B cell (primary cell): ENCODE measurements at places on chromosomes 16 and 17.

DNA sequence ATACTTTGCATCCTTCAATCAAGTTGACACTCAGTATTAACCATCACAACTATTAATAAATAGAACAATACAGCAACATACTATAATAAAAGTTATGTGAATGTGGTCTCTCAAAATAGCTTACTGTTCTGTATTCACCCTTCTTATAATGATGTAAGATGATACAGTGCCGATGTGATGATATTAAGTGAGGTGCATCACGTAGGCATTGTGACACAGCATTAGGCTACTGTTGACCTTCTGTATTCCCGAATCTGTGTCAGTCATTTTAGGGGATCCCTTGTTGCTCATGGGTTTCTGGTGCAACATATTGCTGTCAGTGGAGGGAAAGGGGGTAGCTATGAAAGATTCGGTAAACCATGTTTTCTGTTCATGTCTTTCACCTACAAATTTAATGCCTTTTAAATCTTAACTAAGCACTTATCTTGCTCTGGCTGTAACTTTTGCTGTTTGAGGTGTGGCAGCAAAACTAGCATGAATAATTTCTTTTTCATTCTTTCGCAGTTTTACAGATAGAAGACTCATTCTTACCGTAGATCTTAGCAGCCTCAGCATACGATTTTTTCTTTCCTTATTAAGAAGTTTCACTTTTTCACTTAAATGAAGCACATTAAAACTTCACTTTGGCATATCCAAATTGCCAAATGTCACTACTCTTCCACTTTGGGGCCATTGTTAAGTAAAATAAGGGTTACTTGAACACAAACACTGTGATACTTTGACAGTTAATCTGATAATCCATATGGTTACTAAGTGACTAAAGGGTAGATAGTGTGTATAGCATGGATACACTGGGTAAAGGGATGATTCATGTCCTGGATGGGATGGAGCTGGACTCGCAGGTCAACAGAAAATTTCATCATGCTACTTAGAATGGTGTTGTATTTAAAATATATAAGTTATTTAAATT, 29.6 kb downstream of the NFAT5 start:
- no peak for DNase-seq

- no peak for DNase-seq
These were observed 651.8 kb upstream of the GOT2 start for GRCh38 chr16:59385959-59386358.

GRCh38 chr16:74186561-74186971, 110.0 kb upstream of the PSMD7 start:
- DNase-seq, result no peak

DNA sequence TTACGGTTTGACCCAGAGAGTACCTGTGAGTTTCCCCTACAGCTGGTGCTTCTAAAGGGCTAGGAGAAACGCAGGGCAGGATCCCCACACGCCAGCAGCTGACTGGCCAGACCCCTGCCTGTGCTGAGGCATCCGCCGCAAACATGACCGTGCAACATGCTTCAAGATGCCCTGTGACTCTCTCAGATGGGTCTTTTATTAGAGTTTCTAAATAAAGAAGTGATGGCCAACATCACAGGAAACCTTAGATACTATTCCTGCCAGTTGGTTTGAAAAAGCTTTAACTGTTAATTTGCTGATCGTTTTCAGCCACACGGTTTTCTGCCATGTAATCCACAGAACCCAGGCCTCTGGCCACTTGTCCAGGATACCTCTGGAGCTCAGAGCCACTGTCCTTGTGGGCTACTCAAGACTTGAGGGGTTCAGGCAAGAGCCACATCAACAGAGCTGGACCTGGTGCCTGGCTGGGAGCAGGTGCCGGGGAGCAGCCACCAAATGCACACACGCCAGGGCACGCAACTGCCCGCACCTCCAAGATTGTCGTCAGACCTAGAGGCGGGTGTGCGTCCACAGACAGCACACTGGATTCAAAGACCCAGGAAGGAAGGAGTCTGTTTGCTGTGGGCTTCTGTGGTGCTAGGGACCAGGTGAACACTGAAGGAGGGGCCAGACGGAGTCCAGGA, 118.4 kb downstream of the ZNF778 start:
- no peak for DNase-seq

DNA sequence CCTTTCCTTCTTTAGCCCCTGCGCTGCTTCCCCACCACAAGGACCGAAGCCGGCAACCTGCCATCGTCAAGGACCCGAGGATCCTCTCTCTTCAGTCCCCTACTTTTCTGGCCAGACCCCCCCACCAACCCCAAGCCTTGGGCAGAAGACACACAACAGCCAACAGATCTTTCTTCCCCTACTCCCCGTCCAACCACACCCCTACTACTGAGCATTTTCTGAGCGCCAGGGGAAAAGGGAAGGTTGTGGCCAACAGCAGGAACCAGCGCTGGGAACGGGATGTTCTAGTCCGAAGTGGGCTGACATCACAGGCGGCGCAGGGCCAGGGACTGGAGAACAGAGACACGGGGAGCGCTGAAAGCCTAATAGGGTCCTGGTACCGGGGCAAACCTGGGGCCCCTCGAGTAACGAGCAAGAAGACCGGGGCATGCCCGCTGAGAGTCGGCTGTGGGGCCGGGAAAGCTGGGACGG, 528 bp downstream of the PER1 start:
- DNase-seq, result no peak

DNA sequence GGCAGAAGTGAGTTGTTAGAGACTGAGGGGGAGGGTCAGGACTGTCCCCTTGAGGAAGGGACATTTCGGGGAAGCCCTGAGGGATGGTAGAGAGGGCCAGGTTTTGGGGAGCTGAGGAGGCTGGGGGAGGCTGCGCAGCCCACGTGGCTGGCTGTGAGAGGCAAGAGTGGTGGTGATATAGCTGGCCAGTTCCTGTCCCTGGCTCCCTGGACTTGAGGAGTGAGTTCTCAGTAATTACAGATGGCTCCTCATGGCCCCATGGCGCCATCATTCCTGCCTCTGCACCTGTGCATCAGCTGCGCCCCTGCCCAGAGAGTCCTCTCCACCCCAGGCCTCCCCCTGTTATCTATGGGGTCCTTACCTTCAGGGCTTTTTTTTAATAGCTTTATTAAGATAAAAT, 30.3 kb downstream of the MPRIP start:
- no peak for DNase-seq

DNA sequence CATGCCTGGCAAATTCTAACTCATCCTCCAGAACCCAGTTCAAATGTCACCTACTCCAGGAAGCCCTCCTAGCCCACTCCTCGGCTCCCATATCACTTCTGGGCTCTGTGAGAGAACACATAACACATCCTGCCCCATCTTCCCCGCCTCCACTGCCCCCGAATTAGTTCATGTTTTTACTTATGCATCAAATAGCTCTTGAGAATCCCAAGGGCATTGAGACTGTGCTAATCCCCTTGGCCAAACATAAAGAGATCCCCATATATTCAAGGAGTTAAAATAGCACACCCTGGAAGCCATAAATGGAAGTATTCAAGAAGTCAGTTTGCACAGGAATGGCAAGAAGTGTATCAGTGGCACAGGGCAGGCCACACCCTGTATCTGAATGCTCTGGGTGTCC, 2.0 kb upstream of the CREBBP start:
- DNase-seq, result no peak

GRCh38 chr17:60080545-60080944, 1.8 kb upstream of the HEATR6 start:
- DNase-seq, result no peak

- DNase-seq, result no peak
These were observed 25.7 kb downstream of the AKAP1 start for GRCh38 chr17:57110579-57111325.

DNA sequence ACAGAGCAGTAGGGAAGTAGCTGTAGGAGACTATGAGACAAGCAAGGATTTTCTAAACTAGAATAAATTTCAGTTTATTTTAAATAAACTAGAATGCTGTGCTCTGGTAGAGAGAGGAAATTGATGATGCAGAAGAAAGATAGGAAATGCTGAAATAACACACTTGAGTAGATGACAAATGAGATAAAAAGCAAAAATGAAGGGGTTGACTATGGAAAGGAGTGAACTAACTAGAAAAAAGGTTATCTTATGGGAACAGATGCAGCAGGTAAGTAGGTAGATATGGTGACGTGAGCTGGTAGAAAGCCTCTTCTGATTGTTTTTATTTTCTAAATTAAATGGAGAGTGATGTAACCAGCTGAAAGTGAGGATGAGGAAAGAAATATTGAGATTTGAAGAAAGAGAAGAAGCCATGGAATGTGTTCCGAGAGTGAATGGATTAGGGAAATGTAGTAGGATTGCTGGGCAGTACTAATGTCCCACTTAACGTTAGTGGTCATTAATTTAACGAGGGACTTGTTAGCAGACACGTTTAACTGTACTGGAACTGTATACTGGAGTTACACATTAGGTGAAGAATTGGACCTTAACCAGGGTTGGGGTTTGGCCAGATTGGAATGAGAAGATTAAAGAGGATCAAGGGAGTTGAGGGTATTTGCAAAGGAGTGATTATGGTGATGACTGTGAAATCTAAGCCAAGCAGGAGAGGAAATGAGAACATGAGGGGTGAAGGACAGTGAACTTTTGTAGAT, 196.5 kb downstream of the TANC2 start:
- DNase-seq, result no peak

DNA sequence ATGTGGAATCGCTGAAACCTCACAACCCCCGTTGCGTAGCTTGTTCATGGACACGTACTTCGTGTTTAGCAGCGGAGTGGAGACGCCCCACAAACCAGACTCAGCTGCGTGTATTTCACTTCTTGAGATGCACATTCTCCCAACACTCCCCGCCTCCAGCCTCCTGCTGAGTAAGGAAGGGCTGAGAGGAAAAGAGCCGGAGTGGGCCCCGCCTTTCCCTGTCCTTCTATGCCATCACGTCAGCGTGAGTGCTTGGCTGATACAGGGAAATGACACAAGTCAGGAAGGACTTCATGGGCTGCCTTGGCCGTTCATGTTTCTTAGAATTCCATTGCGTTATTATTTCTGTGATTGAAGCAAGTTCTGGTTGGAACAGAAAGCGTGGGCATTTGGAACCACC, 68.6 kb upstream of the CBX4 start:
- no peak for DNase-seq

- DNase-seq, result no peak
These were observed 239.7 kb upstream of the ERCC4 start for GRCh38 chr16:13680021-13680889.

GRCh38 chr17:68892193-68892592, 63.0 kb downstream of the ABCA8 start:
- no peak for DNase-seq

DNA sequence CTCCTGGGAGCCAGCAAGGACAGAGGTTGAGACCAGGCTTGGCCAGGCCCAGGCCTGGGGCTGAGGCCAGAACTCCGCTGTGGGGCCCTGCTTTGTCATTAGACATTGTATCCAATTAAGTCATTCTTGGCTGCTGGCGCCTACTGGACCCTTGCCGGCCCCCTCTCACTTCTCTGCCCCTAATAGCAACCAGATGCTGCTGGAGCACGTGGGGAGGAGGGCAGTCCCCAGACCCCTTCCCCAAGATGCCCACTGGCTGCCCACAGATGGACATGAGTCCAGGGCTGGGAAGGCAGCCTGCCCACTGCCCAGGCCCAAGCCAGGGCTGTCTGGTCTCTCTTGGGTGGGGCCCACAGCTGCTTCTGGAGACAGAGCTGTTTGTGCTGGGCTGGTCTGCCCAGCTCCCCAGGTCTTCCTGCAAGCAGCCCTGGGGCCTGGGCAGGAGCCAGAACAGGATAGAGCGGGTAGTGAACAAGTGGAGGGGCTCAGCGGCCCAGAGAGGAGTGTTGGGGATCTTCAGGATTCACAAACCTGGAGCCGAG, 7.8 kb downstream of the PLXDC1 start:
- no peak for DNase-seq

DNA sequence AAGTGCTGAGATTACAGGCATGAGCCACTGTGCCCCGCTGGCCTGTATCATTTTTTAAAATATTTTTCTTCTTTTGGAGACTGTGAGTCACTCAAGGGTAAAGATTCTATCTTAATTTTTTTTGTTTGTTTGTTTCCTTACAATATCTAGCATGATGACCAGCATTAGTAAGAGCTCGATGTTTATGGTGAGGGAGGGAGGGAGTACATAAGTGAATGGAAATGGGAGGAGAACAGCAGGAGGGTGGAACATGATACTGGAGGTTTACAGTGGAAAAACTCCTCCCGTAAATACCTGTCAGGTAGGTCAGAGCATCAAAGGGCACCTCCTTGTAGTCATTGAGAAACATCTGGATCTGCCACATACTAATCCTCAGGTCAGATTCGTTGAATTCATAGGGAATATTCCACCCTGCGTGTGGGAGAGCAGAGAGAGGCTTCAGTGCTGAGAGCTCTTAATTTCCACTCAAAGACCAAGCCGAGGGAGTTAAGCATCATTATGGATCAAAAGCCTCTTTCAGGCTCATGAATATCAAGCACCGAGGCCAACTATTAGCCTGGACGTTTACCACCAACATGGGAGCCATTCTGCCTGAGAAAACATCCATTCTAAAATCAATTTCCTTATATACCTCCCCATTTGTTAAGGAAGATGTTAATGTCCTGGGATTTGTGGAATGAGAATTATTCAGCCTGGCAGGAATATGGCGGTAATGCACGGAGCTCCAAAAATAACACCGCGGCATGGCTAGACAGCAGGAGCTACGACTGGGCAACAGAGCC, 51.8 kb downstream of the LYRM1 start:
- DNase-seq, result no peak

DNA sequence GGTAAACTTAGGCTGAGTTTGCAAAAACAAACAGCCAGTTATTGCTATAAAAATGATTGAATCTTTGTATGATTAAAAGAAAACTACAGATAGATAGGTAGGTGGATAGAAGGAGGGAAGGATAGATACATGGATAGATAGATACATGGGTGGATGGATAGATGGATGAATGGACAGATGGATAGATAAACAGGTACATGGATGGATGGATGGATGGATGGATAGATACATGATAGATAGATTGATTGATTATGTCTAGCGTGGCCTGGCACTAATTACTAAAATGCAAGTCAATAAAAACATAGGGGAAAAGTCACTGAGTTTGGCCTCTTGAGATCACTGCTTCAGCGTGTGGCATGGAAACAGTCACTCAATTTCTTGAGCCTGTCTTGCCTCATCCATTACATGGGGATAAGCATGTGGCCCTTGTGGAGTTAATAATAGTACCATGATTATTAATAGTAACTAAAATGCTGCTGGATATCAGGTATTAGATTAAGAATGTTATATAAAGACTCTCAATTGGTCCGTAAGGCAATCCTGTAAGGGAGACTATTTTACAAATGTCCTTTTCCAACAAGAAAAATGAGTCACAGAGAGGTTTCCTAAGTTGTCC, 184.9 kb downstream of the HS3ST3A1 start:
- no peak for DNase-seq

GRCh38 chr16:3259836-3260235, 3.4 kb upstream of the MEFV start:
- no peak for DNase-seq

GRCh38 chr16:65122724-65123395, 997 bp upstream of the CDH11 start:
- no peak for DNase-seq

- DNase-seq, result no peak
These were observed 18.8 kb upstream of the BLMH start for GRCh38 chr17:30310562-30310961.
